ENCODE measurements at places on chromosomes 12 and 14.

DNA sequence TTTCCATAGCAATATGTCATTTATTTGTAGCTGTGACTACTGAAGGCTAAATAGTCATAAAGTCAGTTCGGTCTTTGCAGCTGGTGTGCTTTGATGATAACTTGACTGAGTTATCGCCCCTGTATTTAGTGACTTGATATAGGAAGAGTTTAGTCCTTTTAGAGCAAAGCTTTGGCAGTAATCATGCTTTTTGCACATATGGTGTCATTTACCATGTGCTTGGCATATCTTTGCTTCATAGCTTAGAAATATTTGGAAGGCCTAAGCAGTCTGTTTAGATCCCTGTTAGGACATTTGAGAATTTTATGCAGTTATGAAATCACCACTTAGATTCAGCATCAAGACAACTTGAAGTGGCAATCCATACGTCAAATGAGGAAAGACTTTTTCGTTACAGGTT, 31.6 kb downstream of the POLR3B start:
- no peak for DNase-seq

DNA sequence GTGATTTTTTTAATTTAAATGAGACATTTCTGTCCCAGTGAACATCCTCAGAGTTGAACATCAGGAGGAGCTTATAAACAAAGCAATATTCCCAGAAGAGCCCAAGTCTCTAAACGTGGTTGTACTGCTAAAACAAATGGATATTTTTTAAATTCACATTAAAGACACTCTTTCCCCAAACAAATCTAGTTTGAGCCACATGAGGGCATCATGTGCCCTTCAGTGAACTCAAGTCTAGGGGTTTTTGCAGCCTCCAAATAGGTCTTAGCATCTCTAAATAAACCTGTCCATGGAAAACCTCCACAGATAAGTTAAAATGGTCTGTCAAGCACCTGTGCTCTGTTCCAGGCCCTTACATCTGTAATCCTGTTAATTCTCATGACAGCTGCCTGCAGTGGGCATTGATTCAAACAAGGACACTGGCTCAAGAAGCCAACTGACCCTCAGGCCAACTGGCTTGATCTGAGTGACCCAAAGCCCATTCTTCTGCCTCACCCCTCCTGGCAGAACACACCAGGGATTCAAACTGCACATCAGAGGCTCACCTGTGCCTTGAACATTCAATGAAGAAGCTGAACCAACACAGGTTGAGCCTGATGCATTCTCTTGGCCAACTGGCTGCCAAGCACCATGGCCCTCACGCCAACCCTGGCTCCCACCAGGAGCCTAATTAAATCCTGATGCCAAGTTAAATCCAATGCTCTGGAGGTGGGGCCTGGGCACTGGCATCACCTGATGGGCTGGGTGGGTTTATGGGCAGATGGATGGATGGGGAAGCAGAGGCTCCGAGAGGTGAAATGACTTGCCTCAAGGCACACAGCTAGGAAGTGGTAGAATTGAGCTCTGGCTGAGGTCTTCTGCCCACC, 8.6 kb downstream of the ISCU start:
- DNase-seq, result peak; percentile 73

GRCh38 chr12:7835116-7835515, 37.6 kb downstream of the SLC2A14 start:
- DNase-seq, result no peak

DNA sequence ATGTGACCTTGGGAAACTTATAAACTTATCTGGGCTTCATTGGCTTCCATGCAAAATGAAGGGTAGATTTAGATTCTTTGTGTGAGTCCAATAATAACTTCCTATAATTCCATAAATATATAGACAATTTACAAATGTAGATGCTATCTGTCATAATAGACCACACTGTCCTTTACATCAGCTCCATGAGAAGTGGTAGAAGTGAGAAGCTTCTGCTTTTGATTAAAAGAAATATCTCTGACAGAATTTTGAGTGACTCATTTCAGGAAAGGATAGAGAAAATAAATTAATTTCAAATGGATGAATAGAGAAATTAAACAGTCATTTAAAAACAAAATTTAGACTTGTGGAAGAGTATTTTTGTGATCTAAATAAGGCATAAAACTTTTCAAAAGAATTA, 329.7 kb upstream of the ATP2B1 start:
- DNase-seq, result no peak

DNA sequence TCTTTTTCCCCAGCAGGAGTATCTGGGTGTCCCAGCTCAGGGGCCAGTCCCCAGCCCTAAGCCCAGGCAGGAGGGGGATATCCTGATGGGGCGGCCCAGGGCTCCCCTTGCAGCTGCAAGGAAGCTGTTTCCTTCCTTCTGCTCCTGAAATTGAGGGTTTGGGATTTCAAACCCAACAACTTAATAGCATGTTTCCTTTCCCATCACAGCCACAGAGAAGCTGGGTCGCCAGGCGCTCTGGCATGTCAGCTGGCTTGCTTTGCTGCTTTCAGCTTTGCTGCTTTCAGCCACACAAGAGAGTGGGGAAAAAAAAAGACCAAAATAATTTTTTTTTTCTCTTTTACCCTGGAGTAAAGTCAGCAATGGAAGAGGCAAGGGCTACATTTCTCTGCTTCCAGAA, 30.0 kb downstream of the HVCN1 start:
- no peak for DNase-seq

DNA sequence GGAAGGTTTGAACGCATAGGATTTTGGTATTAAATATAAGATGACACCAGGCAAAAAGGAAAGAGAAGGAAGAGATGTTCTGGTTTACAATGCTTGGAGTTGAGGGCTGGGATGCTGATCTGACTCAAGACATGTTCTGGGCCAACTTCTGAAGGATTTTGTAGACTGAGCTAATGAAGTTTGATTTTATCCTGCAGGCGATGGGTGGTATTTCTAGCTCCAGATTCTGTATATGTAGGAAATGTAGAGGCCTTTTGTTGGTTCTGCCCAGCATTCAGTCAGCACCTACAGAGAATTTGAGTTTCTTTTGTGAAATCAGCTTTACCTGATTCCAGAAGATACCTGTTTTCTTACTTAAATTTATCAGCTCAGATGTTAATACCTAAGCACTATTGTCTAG, 48.2 kb downstream of the VEZT start:
- no peak for DNase-seq

GRCh38 chr14:96104469-96105057, 65.4 kb downstream of the C14orf132 start:
- DNase-seq, result peak; percentile 83

DNA sequence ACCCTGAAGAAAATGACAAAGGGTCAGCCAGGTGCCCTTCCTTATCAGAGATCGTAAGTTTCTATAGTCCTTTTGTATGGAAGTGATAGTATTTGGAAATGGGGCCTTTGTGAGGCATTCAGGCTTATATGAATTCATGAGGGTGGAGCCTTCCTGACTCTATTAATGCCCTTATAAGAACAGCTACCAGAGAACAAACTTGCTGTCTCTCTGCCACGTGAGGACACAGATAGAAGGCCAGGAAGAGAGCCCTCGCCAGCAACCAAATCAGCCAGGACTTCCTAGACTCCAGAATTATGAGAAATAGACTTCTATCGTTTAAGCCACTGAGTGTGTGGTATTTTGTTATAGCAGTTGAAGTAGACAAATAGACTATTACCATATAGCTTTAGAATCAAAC, 36.7 kb downstream of the TRMT5 start:
- DNase-seq, result peak; percentile 44

DNA sequence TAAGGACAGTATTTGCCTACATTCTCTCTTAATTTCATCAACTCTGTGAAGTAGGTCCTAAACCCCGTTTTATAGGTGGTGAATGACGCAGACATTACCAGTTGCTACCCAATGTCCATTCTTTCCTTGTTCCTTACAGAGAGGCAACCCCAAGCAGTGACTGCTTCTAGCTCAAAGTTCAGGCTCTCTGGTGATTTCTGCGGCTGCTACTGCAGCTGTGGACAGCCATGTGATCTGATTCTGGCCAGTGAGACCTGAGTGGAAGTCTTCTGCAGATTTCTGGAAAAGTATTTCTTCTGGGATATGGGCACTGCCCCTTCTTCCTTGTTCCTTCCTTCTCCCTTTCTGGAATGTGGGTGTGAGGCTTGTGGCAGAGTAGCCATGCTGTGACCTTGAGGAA, 82.9 kb downstream of the ARF6 start:
- no peak for DNase-seq

DNA sequence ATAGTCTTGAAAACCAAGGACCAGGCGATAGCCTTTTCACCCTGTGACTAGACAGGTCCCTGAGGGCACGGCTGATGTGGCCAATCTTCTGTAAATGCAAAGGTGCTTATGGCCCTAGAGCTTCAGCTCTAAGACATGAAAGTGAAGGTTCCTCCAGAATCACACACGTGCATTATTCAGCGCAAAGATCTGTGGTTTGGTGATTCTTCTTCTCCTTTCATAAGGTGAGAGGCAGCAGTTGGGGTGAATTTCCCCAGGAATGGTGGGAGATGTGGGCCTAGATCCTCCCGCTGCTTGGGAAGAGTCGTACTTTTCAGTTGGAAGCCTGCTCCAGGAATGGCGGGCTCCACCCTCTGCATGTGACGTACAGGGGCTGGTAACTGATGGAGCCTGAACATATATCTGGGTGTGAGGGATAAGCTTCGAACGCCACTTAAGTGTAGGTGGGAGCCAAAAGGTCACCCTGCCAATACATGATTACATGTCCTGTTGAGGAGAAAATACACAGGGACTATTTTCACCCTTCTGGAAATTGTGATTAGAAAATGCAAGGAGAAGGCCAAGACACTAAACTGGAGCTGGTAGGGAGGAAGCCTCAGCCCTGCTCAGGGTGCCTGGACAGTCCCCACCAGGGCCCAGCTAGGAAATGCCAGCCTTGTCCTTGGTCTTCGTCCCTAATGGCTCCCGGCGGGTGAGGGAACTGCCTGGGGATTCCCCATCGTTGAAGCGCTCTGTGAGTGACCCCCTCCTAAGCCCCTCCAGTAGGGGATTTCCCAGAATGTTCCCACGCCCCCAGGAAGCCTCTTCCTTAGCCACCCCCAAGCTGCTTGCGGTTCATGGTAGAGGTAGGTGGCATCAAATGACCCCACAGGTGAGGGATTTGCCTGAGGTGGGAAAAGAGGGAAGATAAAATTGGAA, 17.6 kb downstream of the BATF start:
- DNase-seq, result no peak

- no peak for DNase-seq
Observed at GRCh38 chr14:22304326-22304725, 284.7 kb downstream of the DAD1 start.

DNA sequence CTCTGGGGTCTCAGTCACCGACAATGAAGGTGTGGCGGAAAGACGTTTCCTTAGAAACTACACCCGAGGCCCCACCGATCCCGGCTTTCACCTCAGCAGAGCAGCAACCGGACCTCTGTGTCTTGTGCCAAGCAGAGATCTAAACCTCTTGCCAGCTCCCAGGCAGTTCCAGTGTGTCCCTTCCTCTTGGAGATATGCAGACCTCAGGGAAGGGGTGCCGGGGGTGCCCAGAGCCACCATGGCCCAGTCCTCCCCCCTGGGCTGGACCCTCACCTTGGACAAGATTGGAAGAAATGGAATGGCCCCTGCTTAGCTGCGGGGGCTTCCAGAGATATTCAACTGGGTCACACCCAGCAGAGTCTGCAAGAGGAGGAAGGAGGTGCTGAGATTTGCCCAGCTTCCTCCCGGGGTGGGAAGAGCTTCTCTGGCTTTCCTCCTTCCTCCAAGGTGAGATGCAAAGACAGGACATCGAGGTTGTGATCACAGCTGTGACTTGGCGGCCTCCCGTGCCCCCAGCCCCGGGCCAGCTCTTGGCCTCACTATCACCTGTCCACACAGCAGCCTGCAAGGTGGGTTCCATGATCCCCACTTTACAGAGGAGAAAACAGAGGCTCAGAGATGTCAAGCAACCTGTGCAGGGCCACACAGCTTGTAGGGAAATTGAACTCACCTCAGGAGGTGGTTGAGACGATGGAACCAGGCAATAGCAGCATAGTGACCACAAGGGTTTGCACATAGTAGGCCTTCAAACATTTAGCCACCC, 281.7 kb upstream of the RTL1 start:
- DNase-seq, result no peak

DNA sequence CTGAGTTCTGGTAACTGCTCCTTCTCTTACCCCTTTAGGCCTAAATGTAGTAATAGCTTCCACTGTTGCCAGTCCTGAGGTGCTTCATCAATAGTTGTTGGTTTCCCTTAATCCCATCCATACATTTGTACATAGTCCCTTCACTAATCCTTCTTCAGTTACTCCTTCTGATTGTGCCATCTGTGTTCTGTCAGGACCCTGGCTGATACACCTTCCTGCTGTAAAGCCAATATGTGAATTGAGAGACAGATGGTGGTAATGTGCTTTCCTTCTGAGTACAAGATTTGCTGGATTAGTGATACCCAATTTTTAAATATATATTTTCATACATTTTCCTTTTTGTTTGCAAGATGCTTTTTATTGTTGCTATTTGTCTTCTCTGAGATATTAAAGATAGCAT, 66.4 kb downstream of the OTOGL start:
- no peak for DNase-seq

DNA sequence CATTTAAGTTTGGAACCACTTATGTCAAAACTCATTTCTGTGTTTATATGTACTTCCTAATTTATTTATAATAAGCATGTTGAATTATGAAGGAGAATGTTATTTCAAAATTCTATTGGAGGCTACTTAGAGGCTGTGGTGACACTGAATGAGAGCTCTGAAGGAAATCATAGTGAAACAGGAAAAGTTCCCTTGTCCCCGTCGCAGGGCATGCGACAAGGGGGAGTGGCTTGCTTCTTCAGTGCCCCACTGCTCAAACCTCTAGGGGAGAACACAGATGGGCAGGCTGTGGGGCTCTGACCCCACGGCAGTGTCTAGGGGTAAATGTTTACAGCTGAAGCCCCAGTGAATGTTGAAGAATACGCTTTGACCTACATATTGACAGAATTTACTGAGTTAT, 261.9 kb downstream of the RAD51B start:
- DNase-seq, result no peak

DNA sequence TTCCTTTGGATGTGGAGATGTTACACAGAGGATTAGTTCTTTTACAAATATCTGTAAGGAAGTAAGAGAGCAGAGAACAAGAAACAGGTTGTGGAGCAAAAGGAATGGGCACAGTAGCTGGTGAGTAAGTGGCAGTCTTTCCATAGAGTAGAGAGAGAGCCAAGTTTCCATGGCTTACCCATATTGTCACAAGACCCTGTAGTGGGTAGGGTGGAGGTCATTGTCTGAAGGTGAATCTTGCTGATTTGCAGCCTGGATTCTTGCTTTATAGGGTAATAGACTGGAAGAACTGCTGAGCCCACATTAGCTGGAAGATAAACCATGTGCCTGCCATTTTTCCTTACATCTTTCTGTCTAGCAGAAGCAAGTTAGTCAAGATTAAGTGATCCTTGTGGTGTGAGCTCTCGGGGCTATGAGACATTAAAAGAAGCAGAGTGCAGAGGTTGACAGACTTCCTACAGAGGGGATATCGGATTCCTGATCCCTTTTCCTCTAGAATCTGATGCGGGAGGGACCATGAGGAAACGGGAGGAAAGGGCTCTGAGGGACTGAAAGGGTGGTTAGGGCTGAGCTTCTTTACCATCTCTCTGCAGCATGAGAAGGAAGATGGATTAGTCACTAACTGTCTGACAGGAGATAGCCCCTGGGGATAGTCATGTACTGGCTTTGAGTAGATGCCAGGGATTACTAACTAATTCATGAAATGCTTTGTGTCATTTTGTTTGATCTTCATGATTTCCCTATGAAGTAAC, 44.0 kb upstream of the LRTM2 start:
- DNase-seq, result peak; percentile 62

Measured in fibroblast of pulmonary artery (primary cell).